Activated CD8-positive, alpha-beta memory T cell treated with anti-CD3 and anti-CD28 coated beads for 4 hours (primary cell): ENCODE measurements at places on chromosomes 1 and 21.

- DNase-seq, result no peak
Measured at GRCh38 chr1:14841456-14841855, 243.0 kb downstream of the KAZN start.

DNA sequence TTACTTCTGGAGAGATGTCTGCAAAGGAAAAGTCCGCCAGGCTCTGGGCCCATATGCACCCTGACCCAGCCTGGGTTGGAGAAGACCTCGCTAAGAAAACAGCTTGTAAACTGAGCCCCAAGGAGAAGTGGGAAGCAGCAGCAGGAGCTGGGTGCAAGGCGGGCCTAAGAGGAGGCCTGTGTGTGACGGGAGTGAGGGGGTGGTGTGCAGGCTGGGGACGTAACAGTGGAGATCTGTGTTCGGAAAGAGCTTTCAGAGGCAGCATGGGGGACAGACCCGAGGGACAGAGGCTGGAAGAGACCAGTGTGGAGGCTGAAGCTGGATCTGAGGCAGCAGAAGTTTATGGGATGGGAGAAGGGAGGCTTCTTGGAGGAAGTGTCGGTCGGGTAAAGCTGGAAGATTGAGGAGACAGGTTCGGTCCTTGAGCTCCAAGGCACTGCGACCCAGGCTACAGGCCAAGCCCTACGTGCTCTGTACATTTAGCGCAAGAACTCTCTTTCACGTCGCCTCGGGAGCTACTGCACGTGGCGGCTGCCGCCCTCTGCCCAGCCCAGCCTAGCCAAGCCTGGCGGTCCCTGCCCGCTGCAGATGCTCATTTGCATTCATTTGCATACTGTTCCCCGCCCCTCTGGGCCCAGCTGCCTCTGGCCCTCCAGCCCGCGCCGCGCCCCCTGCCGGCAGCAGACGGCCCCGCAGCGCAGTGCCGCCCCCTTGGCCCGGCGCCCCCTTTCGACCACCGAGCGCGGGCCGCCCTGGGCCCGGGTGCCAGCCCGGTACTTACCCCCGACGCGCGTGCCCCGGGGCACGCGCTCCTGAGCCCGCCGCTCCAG is 6.3 kb downstream of the HPCA start:
- DNase-seq, result no peak

DNA sequence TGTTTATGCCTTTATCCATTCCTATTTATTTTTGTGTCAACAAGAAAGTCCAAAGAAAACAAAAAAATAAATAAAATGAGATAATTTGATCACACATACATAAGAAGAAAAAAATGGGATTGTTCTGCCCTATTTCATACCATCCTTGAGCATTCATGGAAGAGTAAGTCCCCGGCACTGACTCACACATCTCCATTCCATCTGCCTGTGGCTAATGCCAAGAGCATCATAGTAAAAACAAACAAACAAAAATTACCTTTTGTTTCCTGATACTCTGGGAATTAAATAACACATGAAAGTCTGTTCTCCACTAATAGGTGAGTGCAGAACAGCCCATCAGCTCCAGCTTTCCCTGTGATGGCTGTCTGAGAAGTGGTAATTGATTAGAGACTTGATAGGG is 48.1 kb upstream of the BACE2 start:
- no peak for DNase-seq

- no peak for DNase-seq
Measured at GRCh38 chr1:202397256-202397655, 48.8 kb downstream of the PPP1R12B start.
